Effector memory CD4-positive, alpha-beta T cell (primary cell): ENCODE measurements at places on chromosomes 16 and 17.

DNA sequence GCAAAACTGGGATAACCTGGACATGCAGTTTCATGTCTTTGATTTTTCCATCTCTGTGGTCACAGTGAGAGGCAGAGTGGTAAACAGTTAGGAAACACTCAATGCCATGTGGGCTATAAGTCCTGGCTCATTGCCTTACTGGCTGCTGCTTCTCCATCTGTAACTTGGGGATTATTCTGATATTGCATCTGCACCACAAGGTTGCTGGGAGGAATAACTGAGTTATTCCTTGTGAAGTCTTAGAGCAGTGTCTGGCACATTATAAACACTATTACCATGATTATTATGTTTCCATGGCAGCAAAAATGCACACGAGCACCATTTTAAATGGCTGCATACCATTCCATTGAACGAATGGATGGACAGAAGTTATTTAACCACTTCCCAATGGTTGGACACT lies 111.7 kb upstream of the CDH5 start:
- DNase-seq = no peak

- DNase-seq = no peak
Measured at GRCh38 chr17:12727076-12727760, 61.5 kb downstream of the MYOCD start.

GRCh38 chr17:74950207-74950606 lies 14.5 kb downstream of the OTOP3 start:
- DNase-seq = no peak

- DNase-seq = no peak
Measured at GRCh38 chr17:76540381-76541300, 797 bp downstream of the PRCD start.

- DNase-seq = no peak
Measured at GRCh38 chr17:72561680-72562079, 440.9 kb downstream of the SOX9 start.
